Caki2 (cell line): ENCODE measurements at places on chromosomes 7 and 10. TPM values are rescaled to one million over a fixed set of nuclear protein-coding genes. Genes with fewer than 3 reads are reported as not detected.

GRCh38 chr7:145665499-145666258 is 450.9 kb upstream of the CNTNAP2 start:
- no peak for DNase-seq

DNA sequence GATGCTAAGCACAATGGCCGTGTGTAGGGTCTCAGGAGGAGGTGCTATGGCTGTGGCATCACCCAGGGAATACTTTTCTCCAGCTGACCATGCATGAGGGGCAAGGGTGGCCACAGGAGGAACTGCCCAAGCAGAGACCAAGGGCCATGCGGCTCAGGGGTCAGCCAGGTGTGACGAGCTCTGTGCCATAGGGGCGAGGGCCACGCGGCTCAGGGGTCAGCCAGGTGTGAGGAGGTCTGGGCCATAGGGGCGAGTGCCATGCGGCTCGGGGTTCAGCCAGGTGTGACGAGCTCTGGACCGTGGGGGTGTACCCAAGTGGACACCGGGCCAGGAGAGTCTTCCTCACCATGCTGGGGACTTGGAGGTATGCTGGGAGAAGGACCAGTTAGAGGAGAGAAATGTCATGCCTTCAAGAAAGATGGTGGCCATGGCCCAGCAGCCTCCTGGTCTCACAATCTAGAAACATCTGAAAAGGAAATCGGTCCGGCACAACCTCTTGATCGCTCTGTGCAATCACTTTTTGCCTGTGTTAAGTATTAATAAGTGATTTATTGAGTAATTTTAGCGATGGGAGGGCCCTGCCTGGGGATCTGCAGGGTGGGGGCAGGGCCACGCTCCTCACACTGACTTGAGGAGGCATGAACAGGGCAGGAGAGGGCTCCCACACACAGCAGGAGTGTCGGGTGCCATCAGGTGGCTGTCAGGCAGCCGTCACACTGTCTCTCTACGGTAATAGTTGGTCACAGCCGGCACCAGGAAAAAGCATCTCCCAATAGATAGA is 265.0 kb downstream of the ADARB2 start:
- no peak for DNase-seq

DNA sequence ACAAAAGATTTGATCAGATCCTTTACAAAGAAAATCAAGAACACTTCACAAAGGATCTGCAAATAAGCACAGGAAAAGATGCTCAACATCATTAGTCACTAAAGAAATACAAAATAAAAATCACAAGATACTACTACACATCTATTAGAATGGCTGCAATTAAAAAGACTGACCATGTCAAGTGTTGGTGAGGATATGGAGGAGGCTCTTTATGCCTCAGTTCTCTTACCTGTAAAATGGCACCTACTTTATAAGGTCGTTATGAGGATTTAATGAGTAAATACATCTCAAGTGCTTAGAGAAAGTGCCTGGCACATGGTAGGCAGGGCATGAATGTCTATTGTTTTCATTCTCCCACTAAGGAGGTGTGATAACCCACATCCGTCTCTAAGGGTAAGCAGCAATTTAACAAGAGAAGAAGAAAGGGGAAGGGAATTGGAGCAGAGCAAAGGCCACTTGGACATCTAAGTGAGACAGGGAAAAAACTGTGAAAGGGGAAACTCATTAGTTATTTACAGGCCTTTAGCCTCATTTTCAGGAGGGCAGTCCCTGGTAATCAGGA is 157.5 kb upstream of the NFE2L3 start:
- no peak for DNase-seq

Gene ZNF33A
- total RNA-seq, result 3.2 and 6.4 TPM in 2 replicates

- DNase-seq, result no peak
Measured at GRCh38 chr10:33967606-33968120, 633.2 kb upstream of the NRP1 start.

DNA sequence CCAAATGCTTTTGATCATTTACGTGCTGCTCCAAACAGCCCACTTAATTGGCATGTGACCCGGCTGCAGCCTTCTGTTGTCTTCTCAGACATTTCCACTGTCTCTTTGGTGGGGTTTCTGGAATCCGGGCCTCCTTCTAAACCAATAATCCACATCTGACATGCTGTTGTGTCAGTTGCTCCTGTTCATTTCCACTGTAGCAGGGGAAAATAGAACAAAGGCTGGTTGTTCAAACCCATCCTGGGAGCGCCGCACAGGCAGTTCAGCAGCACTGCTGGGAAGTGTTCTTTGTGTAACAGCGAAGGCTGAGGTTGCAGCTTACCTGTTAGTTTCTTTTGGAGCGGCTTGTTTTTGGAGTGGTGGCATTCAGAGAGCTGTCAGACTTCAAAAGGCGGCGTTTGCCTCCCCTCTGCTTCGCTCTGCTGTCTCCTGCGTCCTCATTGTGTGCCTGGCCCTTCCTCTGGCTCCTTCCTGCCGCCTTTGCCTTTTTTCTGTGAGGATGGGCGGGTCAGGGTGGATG is 149.4 kb downstream of the SNX10 start:
- DNase-seq, result no peak

DNA sequence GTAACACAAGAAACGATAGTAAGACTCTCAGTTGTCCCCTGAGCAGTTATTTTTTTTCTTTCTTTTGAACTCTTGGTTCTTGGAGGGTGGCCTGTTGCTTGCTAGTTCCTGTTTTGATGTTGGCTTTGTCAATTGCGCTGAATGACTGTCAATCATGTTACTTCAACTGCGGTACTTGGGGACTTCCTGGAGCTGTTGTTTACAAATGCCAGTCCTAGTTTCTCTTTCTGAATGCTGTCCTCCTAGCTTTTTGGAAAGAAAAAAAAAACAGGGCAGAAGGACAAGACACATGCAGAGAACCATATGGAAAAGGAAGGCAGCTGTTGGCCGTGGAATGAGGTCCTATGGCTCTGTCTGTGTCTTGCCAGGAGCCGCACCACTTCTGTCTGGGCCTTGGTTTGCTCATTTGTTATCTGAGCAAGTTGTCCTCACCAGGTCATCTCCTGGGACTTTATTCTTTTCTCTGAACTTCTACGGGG is 7.0 kb upstream of the PDCD4 start:
- no peak for DNase-seq

DNA sequence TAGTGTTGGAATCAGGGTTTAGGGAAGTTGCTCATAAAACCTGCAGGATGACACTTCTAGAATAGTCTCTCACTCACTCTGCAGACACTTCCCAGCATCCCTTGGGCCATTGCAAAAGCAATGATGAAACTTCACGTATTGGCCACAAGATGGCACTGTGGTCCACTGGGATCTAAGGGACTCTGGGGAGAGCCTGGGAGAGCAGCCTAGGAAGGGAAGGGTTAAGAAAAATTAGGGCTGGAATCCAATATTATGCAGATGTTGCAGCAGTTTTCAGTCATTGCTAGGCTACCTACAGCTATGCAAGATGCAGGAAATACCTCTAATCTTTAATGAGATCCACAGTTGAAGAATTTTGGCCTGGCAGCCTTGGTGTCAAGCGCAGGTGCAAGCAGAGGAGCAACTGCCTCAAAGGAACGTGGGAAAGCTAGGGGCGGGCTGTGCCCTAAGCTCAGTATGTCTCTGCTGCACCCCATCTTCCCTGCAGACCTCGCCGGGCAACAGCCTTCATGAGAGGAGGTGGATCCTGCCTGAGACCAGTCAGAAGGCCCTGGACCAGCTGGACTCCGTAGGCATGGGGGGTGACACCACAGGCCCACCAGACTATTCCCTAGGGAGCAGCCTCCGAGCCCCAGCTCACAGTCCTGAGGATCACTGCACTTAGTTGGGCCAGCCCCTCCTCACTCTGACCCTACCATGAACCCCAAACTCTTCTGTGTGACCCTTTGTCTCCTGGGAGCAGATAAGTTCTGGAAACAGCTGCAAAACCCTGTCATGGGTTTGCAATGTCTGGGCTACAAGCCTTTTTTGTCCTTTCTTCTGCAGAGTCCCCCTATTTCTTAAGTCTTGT is 127.9 kb upstream of the PRSS58 start:
- peak; percentile 54 for DNase-seq

DNA sequence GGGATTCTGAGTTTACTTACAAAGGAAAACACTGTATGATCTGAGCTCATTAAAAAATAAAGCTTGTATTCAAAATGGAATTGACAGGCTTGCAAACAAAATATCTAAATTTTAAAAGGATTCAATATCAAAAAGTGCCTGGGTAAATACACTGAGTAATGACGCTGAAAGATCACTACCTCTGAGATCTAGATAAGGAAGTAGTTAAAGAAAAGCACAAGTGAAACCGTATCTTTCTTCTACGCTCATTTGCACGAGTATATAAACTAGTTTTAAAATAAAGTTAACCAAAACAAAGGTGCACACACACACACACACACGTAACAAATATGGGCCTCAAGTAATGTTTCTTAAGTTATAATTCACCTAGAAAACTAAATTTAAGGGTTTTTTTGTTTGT is 93.4 kb downstream of the SNX13 start:
- DNase-seq, result no peak

DNA sequence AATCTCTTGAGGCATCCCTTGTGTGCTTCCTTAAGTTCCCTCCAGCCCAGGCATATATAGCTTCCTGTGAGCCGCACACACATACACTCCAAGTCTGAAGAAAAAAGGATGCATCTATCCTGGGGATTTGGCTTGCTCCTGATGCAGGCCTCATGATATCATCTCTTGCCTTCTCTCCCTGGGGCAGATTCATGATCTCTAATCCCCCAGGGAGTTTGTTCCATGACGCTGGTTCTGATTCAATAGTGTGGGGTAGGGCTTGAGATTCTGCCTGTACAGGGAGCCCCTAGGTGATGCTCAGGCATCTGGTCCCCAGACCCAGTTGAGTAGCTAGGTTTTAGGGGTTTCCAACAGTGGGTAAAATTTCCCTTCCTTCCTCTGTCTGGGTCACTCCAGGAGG is 1.5 kb downstream of the PON1 start:
- no peak for DNase-seq

DNA sequence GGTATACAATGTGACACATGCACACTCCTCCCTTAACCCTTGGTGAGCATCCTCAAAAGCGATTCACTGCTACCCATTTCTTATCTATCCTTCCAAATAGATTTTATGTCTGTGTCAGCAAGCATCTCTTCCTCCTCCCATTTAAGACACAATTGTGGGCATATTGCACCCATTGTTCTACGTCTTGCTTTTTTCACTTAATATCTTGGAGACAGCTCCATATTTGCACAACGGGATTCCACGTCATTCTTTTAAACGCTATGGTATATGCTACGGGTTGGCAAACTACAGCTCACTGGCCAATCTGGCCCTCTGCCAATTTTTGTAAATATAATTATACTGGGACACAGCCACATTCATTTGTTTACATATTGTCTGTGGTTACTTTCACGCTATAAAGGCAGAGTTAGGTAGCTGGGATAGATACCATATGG is 88.6 kb downstream of the RNF216 start:
- peak; percentile 31 for DNase-seq

GRCh38 chr7:157310676-157311185 is 26.1 kb upstream of the DNAJB6 start:
- DNase-seq, result no peak

- no peak for DNase-seq
Measured at GRCh38 chr7:12069757-12070156, 141.3 kb upstream of the TMEM106B start.

DNA sequence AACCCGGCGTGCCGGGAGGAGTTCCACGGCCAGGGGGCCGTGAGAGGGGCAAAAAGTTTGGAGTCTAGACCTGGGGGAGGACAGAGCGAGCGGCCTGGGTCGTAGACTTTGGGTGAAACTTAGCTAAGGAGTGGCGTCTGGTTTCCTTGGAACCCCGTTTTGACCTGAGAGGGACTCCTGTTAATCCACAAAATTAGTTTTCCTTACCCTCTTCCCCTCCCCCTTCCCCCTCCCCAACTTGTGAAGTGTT is 574 bp downstream of the MARCHF5 start:
- DNase-seq, result no peak

Gene CARD11
- 9.7 and 10.3 TPM in 2 replicates for total RNA-seq

Gene CTAGE6
- not detected in 2 replicates for total RNA-seq

Gene PARD3
- 237 and 254 TPM in 2 replicates for total RNA-seq

GRCh38 chr10:50410066-50410811 is 158.9 kb upstream of the ASAH2 start:
- DNase-seq, result no peak

Gene PVRIG
- 1.4 TPM in 1 of 2 replicates, not detected in the other for total RNA-seq

DNA sequence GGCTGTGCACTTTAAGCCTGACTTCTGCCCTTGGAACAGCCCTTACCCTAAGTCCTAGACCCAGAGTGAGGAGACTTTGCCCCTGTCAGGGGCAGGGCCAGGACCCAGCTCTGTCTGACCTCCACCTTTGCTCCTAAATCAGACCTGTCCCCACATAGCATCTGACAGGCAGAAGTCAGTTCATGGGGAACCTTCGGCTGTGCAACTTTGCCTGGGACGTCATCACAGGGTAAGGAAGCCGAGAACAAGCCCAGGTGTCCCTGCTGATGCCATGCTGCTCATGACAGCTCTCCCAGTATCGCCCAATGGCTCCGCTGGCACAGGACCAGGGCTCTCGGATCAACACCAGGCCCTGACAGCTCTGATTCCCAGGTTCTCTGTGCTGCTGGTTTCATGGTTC is 55.4 kb downstream of the TNS3 start:
- DNase-seq, result no peak

Gene ACSL5
- not detected in 2 replicates for total RNA-seq

GRCh38 chr7:92725161-92725925 is 111.0 kb downstream of the CDK6 start:
- DNase-seq, result no peak

GRCh38 chr10:49151025-49151445 is 17.2 kb upstream of the FAM170B start:
- DNase-seq, result no peak

DNA sequence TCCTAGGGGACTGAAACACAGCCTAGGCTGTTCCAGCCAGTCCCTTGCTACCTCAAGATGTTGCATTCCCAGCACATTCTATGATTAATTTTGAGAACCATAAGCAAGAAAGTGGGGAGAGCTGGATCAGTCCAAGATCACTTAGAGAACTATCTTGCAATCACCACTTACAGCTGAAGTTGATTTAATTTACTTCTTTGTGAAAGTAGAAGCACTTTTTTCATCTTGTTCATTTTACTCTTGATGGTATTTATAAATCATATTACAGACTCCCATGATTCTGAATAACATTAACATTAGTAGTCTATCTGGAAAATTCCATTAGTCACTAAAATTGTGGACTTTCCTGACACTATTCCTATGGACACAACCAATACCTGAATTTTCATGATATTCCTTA is 118.5 kb downstream of the ETV1 start:
- no peak for DNase-seq
